ENCODE measurements at places on chromosomes 2 and 18.
A peak's percentile ranks its signal among the peaks of the same experiment; 100 is the strongest.

DNA sequence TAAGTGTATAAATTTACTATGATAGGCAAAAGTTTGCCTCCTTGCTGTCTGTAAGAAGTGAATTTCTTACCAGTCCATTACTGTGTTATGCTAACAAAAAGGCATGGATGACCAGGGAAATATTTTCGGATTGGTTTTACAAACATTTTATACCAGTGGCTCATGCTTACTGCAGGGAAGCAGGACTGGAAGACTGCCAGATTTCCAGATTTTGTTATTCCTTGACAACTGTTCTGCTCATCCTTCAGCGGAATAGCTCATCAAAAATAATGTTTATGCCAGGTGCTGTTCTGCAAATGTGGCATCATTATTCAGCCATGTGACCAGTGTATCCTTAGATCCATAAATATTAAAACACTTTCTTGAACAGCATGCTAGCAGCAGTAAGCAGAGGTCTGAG lies 40.4 kb upstream of the NETO1 start:
- no peak for DNase-seq

DNA sequence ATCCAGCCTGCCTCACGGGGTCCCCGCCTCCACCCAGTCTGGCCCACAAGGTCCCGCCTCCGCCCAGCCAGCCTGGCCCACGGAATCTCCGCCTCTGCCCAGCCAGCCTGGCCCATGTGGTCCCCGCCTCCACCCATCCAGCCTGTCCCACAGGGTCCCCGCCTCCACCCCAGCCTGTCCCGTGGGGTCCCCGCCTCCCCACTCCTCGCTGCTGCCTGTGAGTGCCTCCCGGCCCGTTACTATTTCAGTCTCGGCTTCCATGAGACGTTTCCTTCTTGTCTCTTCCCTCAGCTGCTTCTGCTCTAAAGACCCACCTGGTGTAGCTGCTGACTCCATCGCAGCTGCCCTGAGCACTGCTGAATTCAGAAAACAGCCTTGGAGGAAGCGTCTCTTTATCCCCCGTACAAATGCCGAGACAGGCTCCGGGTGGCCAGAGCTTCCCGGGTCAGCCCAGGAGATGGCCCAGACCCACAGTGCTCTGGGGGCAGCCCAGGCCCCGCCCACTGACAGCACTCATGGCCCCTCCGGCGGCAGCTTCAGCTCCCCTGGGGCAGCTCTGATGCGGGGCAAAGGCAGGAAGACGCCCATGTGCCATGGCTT lies 69.8 kb downstream of the NFATC1 start:
- no peak for DNase-seq

DNA sequence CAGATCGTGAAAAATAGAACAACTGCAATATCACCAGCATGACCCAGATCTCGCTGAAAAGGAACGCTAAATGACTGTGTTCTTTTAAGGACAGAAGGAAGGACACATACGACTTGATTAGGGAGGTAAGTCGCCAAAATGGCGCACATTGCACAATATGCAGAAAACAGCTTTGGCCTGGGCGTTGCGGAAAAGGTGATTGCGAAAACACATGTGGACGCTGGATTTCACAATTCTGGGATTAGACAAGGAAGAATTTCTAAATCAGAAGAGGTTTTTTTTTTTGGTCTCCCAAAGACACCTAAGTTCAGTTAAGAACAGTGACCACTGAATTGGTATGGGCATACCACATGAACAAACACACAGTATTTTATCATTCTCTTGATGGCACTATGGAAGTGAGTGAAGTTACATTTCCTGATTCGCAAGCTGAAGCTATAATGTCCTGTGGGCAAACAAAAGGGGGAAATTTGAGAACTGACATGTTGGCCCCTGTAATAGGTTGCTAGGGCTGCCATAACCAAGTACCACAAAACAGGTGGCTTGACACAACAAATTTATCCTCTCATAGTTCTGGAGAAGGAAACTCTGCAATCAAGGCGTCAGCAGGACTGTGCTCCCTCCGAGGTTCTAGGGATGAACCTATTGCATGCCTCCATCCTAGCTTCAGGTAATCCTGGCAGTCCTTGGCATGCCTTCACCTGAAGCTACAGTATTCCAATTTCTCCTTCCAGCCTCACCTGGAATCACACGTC lies 25.8 kb upstream of the ERICH2 start:
- peak; percentile 53 for DNase-seq

- DNase-seq = peak; percentile 64
Observed at GRCh38 chr18:60893355-60894097, 439.7 kb upstream of the CDH20 start.

- DNase-seq = no peak
Observed at GRCh38 chr2:124250433-124250832, 225.3 kb downstream of the CNTNAP5 start.

- DNase-seq = peak; percentile 94
Observed at GRCh38 chr2:113858764-113859163, 31.1 kb upstream of the ACTR3 start.
